ENCODE measurements at places on chromosomes 4 and X.
A peak's percentile ranks its signal among the peaks of the same experiment; 100 is the strongest.

DNA sequence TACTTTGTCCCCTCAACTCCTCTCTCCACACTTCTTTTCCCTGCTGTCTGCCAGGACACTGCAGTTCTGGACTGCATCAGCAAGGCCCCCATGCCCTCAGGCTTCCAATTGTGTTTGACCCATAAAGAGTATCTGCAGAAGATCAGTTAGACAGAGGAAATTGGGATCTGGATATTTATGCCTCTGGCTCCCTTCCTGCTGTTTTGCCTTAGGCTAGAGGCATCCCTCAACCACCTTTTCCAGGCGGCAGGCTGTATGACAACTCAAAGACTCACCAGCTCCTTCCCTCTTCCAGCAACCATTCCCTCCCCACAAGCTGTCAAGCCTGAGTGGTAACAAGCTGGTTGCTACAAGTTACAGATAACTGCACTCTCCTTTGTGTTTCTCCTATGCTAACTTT, 66.4 kb upstream of the NDP start:
- DNase-seq: no peak

DNA sequence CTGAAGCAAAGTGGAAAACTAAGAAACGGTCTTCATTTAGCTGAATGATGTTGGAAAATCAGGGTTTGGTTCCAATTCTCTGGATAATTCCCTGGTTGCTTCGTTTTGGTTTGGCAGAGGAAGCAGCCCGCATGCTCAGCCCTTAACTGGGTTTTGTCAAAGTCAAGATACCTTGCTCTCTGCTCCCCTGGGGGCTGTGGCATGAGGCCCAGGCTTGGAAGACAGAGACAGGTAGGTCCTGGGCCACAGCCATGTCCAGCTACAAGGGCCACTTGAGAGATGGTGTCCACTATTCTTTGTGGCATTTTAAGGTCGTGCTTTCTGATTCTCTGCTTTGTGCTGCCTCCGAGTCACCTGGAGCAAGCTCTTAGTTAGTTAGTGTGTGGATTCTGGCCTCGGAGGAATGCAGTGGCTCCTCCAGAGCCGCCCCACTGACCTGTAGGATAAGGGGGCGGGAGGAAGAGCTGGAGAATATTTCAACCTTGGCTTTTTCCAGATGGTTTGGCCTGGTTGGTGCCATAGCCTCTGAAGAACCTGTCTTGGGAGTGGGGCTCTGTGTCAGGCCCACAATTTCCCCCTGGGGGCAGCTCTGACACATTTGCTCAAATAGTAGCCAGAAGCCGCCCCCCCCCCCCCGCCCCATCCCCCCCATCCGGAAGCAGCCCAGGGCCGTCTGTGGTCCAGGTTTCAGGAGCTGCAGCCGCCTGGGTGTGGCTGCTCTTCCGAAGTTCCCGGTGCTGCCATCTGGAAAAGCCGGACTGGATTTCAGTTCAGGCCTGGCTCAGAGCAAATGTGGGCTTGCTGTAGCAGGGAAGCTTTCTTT, 147.1 kb downstream of the NHS start:
- DNase-seq: no peak

- no peak for DNase-seq
These were observed 39.2 kb upstream of the TLR3 start for GRCh38 chr4:186029571-186030398.

GRCh38 chr4:142404191-142404611, 441.9 kb downstream of the INPP4B start:
- DNase-seq: no peak

GRCh38 chr4:82851885-82852750, 38.8 kb downstream of the SEC31A start:
- peak; percentile 9 for DNase-seq

DNA sequence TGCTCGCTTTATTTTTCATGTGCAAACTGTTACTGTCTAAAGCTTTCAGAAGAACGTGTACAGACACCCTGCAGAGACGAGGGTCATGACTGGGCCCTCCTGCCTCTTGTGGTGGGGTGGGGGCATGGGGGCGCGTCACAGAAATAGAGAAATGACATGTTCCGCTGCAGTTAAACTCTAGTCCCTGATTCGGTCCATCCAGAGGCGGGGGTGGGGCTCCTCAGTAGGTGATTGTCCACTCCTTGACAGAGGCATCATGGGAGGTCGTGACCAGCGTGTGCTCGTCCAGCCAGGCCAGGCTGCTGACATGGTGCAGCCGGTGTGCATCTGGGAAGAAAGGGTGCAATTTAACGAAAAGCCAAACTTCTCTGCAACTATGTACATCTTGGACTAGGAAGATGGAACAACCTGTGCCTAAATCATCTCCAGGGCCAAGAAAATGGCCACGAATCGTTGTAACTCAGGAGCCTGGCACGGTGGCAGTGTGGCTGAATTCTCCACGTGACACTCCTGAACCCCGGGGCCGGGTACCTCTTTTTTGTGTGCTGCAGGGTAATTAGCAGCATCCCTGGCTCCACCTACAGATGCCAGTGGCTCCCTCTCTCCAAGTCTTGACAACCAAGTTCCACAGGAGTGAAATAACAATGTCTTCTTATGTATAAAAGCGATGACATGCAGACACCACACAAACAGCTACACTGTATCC, 41.3 kb downstream of the WDR1 start:
- no peak for DNase-seq

- DNase-seq: no peak
These were observed 633.5 kb upstream of the FAT1 start for GRCh38 chr4:187357045-187357643.

- no peak for DNase-seq
These were observed 110.3 kb downstream of the AREG start for GRCh38 chr4:74555231-74555630.

DNA sequence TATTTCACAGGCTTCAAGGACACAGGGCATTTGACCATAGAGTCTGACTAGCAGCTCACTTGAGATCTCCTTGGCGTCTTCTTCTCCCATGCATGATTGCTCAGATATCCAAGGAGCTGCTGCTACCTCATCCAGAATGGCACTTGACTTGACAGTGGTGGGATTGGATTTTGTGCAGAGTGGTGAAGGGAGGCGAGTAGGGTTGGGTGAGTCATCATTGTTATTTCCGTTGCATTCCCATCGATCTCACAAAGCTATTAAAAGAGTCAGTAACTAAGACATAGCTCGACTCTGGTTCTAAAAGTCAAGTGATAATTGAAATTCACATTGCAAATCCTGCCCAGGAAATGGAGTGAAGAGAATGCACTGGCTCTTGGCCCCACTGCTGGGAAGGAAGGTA, 27.7 kb downstream of the NHSL2 start:
- no peak for DNase-seq

DNA sequence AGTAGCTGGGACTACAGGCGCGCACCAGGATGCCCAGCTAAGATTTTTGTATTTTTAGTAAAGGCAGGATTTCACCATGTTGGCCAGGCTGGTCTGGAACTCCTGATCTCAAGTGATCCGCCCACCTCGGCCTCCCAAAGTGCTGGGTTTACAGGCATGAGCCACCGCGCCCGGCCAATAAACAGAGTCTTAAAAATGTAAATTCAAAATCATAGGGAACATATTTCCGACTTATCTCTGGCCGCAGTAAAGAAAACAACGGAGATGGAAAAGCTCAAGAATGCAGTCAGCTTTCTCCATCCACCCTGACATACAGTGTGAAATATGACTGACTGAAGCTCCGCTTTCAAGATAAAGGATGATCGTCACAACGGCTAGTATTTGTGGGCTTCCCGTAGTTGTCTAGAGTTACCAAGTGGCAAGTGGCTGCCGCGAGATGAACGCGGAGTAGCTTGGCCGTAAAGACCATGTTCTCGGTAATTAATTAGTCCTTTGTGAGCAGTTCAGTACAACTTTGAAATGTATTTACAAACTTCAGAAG, 495.1 kb upstream of the FAT1 start:
- DNase-seq: no peak

- DNase-seq: no peak
These were observed 105.8 kb downstream of the CHIC1 start for GRCh38 chrX:73668779-73669178.

DNA sequence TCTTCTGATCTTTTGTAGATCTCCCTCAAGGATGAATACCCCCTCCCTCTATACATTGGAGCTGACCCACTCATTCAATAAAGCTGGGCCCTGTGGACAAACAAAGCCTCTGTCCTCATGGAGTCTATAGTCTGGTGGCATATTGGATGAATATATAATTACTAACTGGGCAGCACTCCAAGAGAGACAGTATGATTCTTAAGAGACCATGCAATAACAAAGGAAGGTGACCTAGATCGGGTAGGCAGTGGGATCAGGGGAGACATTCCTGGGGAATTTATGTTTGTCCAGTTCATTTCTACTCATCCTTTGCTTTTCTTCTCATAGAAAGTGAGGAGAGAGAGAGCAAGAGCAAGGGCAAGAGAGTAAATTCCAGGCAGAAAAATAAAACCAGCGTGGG, 23.5 kb upstream of the CXCL13 start:
- DNase-seq: no peak

GRCh38 chr4:6565691-6566390, 9.1 kb upstream of the MAN2B2 start:
- no peak for DNase-seq

DNA sequence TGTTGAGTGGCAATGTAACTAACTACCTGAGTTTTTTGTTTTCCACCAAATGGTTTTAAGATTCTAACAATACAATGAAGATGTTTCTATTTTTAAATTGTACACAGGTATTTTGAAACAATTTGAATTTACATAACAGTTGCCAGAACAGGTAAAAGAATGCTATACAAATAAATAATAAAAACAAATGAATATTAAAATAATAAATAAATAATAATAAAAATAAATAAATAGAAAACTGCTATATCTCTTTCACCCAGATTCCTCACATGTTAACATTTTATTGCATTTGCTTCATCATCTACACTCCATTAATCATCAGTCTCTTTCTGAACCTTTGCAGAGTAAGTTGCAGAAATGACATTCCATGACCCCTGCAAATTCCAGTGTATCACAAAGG, 32.3 kb upstream of the DSPP start:
- DNase-seq: no peak

GRCh38 chr4:150078041-150078578, at the start of gene DCLK2:
Gene DCLK2, plus strand, starts transcription at chr4:150078445. Its CDS starts 583 bp downstream, at chr4:150079028.
- DNase-seq: peak; percentile 73

- no peak for DNase-seq
These were observed 48.9 kb upstream of the CD99 start for GRCh38 chrX:2642146-2642545.

- peak; percentile 6 for DNase-seq
These were observed 67.4 kb downstream of the ZNF182 start for GRCh38 chrX:47936224-47936939.

DNA sequence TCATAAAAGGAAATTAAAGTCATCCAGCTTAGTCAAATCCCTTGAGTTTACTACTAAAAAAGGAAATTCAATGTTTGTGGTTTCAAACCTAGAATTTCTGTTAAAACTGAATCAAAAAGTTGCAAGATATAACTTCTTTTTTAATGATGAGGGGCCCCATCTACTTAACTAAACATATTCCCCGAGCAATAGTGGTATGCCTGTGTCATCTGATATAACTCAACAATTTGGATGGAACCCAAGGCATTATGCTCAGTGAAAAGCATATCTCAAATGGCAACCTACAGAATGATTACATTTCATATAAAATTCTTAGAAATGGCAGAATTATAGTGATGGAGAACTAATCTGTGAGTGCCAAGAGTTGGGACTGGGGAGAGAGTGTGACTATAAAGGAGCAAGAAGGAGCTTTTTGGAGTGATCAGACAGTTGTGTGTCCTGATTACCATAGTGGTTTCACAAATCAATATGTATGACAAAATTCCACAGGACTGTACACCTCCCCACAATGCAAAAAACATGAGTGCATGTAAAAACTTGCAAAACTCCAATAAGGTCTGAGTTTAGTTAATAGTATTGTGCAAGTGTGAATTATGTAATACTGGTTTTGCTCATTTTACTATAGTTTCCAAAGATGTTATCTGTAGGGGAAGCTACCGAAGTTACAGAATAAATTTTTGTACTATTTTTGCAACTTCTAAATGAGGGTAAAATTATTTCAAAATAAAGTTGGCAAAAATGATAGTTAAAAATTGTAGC, 323.2 kb downstream of the ARHGAP24 start:
- no peak for DNase-seq

DNA sequence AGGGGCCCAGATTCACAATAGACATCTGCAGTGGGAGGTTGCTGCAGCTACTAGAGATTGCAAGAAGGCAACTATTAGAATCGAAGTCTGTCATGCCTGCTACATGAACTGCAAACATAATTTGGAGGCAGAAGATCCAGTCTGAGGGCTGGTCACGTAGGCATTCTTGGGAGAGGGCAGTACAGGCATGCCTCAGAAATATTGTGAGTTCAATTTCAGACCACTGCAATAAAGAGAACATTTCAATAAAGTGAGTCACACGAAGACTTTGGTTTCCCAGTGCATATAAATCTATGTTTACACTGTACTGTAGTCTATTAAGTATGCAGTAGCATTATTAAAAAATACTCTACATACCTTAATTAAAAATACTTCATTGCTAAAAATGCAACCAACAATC, 585.8 kb upstream of the FAT1 start:
- DNase-seq: no peak

GRCh38 chr4:154126276-154126675, 337.4 kb upstream of the SFRP2 start:
- DNase-seq: no peak

- no peak for DNase-seq
These were observed 382.1 kb upstream of the EPHA5 start for GRCh38 chr4:66052426-66052825.

GRCh38 chr4:111937368-111937767, 207.9 kb upstream of the FAM241A start:
- DNase-seq: peak; percentile 10

- DNase-seq: no peak
These were observed 86.8 kb downstream of the FAM53A start for GRCh38 chr4:1597021-1597931.

DNA sequence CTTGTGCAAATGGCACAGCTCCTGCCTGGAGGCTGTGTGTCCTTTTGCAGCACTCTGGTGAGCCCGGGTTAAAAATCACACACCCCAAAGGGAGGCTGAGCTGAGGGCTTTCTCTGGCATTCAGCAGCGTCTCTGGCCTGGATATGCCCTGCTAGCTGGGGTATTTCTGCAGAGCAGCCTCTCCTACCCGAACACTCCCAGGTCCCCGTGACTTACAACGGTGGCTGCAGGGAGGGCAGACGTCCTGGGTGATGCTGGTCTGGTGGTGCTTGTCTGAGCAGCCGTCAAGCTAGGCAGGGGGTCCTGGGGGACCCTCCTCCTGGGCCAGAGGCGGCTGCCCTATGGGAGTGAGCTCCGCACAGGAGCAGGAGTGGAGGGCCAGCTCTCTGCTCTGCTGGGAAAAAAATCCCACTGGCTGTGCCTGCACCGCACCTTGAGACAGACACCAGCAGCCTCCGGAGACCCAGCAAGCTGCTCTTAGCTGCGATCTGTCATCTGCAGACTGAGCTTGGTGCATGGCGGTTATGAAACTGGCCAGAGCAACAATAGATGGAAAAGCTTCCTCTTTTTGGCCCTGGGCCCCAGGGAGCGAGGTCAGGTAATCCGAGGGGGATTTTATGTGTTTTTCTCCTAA, 41.3 kb upstream of the ASMTL start:
- no peak for DNase-seq

GRCh38 chrX:150879855-150880807, 18.3 kb downstream of the CD99L2 start:
- DNase-seq: no peak
